CD4-positive, alpha-beta T cell (primary cell): ENCODE measurements at places on chromosomes 2 and 18.

DNA sequence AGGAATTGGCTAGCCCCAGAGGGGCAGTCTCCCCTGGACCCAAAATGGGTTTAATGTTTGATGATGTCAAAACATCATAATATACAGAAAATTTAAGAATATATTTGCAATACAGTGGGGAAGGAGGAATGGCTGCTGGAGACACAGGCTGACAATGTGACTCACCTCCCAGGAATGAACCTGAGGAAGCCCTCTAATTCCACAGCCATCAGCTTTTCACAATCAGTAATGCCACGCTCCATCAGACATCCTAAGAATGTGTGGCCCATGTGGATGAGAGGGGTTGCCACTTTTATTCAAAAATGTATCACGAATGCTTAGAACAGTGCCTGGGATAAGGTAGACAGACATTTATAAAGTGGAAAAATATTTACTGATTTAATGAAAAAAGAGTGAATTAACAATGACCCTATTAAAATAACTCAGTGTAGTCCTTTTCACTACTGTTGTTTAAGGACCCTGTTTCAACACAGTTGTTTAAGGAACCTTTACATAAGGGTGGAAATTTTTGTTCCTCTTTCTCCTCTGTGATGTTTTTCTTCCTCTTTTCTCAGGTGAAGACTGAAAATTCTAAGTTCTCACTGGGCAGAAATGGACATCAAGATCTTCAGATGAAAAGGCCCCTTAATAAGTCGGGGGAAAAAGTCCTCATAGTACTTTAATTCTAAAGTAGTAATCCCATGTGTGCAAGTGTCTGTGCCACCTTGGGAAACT, 17.5 kb upstream of the TMEM163 start:
- no peak overlapping the region for H3K27ac ChIP-seq
- DNase-seq, result no peak
- H3K36me3 ChIP-seq, result no peaks in the 10 kb centered on the region
- H3K4me1 ChIP-seq, result no peaks in the 10 kb centered on the region

GRCh38 chr2:120586507-120587278, 149.0 kb upstream of the GLI2 start:
- no peak for DNase-seq
- H3K4me1 ChIP-seq, result no peaks in the 10 kb centered on the region
- H3K27me3 ChIP-seq, result peaks cover 16% of the 10 kb centered on the region
- H3K36me3 ChIP-seq, result no peaks in the 10 kb centered on the region
- no peak overlapping the region for H3K4me3 ChIP-seq

DNA sequence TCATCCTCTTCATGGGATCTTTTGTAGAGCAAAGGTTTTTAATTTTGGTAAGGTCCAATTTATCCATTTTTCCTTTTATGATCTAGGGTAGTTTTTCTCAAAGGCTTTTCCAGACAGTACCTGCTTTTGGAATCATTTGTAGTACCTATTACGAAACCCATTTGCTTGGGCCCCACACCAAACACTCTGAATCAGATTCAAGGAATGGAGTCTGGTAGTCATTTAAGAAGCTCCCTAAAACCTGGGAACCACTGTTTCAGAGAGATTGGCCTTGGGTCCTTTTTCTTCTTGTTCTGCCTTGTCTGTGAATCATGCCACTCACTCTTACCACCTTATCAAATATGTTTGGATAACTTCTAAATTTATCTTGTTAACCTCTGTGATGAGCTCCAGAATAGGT, 40.3 kb downstream of the OSBPL6 start:
- no peak overlapping the region for H3K4me3 ChIP-seq
- H3K36me3 ChIP-seq, result no peaks in the 10 kb centered on the region
- peaks cover 6% of the 10 kb centered on the region for H3K27me3 ChIP-seq
- H3K27ac ChIP-seq, result no peak overlapping the region

DNA sequence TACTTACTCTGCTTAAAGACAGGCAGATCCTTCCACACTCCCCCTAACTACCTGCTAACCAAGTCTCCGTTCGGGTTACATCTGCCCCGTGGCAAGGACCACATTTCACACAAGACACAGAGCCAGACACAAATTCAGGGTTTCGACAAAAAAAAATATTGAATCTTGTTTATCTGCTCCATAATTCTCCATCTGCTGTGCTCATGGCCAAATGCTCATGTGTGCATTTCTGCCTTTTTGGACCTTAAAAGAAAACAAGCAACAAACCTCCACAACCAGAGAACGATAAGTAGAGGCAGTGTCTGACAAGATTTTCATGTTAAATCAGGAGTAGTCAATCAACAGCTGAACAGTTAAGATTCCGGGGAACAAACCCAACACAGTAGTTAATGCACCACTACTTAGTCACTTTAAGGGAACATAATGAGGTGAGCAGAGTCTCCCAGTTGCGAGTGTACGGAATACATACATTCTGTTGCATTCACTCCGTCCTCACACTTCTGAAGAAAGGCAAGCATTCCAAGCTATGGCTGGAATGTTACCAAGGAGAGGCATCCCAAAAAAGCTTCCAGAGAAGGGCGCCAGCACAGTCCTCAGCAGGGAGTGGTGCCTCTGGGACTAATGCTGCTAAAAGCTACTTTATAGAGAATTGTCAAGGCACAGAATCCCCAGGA, 121.0 kb downstream of the ANKRD44 start:
- peaks cover 42% of the 10 kb centered on the region for H3K4me1 ChIP-seq
- H3K27ac ChIP-seq, result no peak overlapping the region
- no peak for DNase-seq
- H3K27me3 ChIP-seq, result no peaks in the 10 kb centered on the region
- H3K4me3 ChIP-seq, result no peak overlapping the region
- peaks cover 26% of the 10 kb centered on the region for H3K36me3 ChIP-seq

DNA sequence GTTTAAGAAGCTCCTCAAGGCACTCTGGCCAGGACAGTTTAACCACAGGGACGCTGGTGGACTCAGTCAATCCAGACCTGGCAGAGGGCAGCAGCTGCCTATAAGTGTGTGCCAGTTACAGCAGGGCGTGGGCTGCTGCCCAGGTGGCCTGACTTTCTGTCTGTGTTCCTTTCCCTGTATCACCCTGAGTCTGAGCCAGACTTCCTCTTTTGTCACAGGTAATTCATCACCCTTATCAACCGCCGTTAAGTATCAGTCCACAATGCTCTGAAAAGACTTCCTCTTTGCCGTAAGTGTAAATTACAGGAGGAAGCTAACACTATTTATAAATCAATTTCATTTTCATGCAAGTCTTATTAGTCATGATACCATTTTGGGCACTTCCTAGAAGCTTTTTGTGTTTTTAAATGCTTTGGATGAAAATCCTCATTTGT, 7.0 kb downstream of the LPIN1 start:
- H3K27ac ChIP-seq, result peak overlapping the region; percentile 94
- no peaks in the 10 kb centered on the region for H3K27me3 ChIP-seq
- peak overlapping the region; percentile 37 for H3K4me3 ChIP-seq
- peaks cover 71% of the 10 kb centered on the region for H3K4me1 ChIP-seq
- DNase-seq, result peak; percentile 53

DNA sequence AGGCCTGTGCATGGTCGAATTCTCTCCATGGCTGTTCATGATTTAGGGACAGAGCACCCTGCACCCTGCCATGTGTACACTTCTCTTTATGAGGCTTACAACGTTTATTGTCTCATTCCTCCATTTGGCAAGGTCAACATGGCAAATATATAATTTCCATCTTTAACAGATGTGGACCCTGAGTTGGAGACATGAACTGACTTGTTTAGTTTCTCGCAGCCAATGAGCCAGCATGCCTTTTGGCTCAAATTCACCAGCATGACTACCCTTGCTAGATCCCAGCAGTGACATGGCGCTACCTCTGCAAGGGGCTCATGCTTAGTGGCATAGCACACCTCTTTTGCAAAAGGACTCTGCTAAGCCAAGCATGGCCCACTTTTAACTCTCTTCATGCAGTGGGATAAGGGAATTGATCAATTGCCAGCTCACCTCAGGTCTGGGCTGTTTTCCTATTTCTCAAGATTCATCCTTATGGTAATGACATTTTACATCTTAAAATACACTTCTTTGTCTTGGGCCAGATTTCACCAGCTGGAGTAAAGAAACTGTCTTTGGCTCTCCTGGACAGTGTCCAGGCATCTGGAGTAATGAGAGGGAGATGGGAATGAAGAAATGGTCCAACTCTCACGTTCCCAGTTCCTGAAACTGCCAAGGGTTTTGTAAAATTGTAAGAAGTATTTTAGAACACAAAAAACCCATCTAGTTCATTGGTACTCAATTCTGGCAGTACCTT, 159.5 kb downstream of the SETBP1 start:
- H3K36me3 ChIP-seq, result no peaks in the 10 kb centered on the region
- H3K4me3 ChIP-seq, result no peak overlapping the region
- no peak overlapping the region for H3K27ac ChIP-seq
- H3K27me3 ChIP-seq, result no peaks in the 10 kb centered on the region

DNA sequence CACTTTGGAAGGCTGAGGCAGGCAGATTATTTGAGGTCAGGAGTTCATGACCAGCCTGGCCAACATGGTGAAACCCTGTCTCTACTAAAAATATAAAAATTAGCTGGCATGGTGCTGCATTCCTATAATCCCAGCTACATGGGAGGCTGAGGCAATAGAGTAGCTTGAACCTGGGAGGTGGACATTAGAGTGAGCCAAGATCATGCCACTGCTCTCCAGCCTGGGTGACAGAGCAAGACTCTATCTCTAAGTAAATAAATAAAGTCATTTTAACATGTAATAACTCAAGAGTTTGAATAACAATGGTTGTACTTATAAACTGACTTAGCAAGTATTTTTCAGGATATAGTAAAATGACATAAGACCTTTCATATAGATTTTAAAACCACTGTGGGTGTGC, 169.3 kb upstream of the FN1 start:
- DNase-seq, result no peak
- H3K4me3 ChIP-seq, result no peak overlapping the region
- no peaks in the 10 kb centered on the region for H3K36me3 ChIP-seq
- no peaks in the 10 kb centered on the region for H3K27me3 ChIP-seq

GRCh38 chr18:25223211-25223610, 128.8 kb downstream of the ZNF521 start:
- DNase-seq, result no peak
- H3K4me3 ChIP-seq, result no peak overlapping the region
- no peaks in the 10 kb centered on the region for H3K36me3 ChIP-seq
- H3K4me1 ChIP-seq, result no peaks in the 10 kb centered on the region
- H3K27ac ChIP-seq, result no peak overlapping the region

DNA sequence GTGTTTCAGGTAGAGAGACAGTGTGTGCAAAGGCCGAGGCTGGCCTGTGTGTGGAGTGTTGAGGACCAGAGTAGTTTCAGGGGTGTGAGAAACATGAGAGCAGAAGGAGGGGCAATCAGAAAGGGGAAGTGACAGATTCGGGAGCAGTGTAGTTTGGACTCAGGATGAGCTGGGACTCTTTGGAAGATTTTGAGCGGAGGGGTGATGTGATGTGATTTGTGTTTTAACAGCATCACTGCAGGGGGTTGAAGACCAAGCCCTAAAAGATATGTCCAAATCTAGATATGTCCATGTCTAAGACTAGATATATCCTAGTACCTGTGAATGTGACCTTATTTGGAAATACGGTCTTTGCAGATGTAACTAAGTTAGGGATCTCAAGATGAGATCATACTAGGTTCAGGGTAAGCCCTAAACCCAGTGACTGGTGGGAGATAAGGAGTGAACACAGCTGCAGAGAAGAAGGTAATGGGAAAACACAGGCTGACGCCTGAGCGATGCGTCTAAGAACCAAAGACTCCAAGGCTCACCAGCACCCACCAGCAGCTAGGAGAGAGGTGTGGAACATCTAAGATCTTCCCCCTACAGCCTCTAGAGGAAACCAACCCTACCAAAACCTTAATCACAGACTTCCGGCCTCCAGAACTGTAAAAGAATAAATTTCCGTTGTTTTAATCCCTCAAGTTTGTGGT, 38.5 kb upstream of the MYO3B start:
- no peaks in the 10 kb centered on the region for H3K27me3 ChIP-seq
- H3K36me3 ChIP-seq, result no peaks in the 10 kb centered on the region
- no peak for DNase-seq
- no peak overlapping the region for H3K4me3 ChIP-seq
- no peak overlapping the region for H3K27ac ChIP-seq
- no peaks in the 10 kb centered on the region for H3K4me1 ChIP-seq

GRCh38 chr2:236813766-236814165, 244.1 kb downstream of the ACKR3 start:
- no peak for DNase-seq
- H3K27me3 ChIP-seq, result no peaks in the 10 kb centered on the region
- no peaks in the 10 kb centered on the region for H3K36me3 ChIP-seq
- H3K27ac ChIP-seq, result no peak overlapping the region
- H3K4me1 ChIP-seq, result no peaks in the 10 kb centered on the region
- H3K4me3 ChIP-seq, result no peak overlapping the region

GRCh38 chr2:65112633-65113032, 17.3 kb downstream of the RAB1A start:
- H3K27me3 ChIP-seq, result no peaks in the 10 kb centered on the region
- H3K36me3 ChIP-seq, result peaks cover 7% of the 10 kb centered on the region
- no peak overlapping the region for H3K4me3 ChIP-seq

DNA sequence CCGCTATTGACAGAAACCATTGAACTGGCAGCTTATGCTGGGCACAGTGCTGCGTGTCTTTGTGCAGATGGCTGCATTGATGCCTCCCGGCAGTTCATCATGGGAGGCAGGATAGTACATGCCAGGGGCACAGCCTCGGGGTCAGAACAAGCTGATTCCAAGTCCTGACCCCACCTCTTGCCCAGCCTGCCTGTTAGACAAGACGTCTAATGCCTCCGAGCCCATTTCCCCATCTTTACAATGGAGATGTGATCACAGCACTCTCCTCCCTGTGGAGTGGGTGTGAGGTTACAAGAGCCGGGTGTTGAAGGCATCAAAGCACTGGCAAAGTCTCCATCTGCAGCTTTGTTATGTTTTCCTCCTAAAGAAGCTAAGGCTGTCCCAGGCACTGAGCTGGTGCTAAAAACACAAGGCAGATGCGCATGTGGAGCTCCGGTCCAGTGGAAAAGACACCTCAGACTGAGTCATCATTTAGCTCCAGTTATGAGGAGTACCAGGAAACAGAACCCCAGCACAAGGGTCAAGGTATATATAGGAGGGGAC, 125.7 kb upstream of the EPAS1 start:
- H3K4me1 ChIP-seq, result peaks cover 5% of the 10 kb centered on the region
- no peak overlapping the region for H3K4me3 ChIP-seq
- H3K36me3 ChIP-seq, result no peaks in the 10 kb centered on the region
- no peak for DNase-seq
- no peak overlapping the region for H3K27ac ChIP-seq

DNA sequence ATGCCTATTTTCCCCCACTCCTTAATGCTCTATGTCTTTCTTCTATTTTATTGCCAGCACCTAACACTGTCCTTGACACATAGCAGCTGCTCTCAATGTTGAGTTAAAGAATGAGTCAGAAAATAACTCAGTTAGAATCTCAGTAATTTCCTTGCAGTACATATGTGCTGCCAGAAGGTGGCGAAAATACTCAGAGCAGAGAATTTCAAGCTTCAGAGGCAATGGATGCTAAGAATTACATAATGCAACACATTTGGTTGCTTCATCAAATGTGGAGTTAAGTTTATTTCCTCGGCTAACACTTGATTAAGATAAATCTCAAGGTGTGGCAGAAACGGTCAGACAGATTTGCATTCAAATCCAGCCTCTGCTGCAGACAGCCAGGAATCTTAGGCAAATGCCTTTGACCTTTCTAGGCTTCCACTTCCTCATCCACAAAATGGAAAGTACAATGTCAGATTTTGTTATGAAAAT, 105.6 kb downstream of the VSNL1 start:
- H3K4me1 ChIP-seq, result no peaks in the 10 kb centered on the region
- no peak overlapping the region for H3K27ac ChIP-seq
- no peak overlapping the region for H3K4me3 ChIP-seq
